ENCODE measurements at places on chromosomes 3 and 15.

- DNase-seq: peak; percentile 10
These were observed 26.3 kb downstream of the NGRN start for GRCh38 chr15:90291679-90292356.

GRCh38 chr15:58918239-58918638 is 15.2 kb downstream of the SLTM start:
- no peak for DNase-seq

DNA sequence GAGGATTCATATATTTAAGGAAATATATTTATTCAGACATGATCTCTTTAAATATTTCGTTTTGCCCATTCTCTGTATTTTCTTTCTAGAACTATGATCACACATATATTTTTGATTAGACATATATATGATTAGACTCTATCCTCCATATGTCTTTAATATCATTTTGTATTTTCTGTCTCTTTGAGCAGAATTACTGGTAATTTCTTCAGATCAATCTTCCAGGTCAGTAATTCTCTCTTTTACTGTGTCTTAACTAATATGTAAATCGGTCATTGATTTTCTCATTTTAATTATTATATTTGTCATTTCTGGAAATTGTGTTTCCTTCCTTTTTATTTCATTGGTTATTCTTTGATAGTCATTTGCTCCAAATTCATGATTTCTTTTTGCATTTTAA is 586.2 kb downstream of the NR2F2 start:
- DNase-seq: no peak

- DNase-seq: no peak
These were observed 356.2 kb downstream of the CNTN4 start for GRCh38 chr3:2454865-2455264.

- DNase-seq: peak; percentile 53
These were observed 88.7 kb downstream of the GABRG3 start for GRCh38 chr15:27059610-27060202.

GRCh38 chr3:183386651-183387050 is 41.8 kb downstream of the MCF2L2 start:
- DNase-seq: no peak

All from fibroblast of skin of back (primary cell).